NCI-H1417 (cell line): ENCODE measurements at places on chromosomes 11 and 22.
A peak's percentile ranks its signal among the peaks of the same experiment; 100 is the strongest.

GRCh38 chr11:71248656-71249055 is 3.7 kb downstream of the SHANK2 start:
- peak; percentile 26 for DNase-seq

- no peak for DNase-seq
Observed at GRCh38 chr22:50058061-50058905, at the start of gene TTLL8. TTLL8 (minus strand) TSS chr22:50058298.

- no peak for DNase-seq
Observed at GRCh38 chr11:108392353-108392752, 75.0 kb downstream of the C11orf65 start.

GRCh38 chr11:22431106-22431505 is 92.9 kb downstream of the SLC17A6 start:
- peak; percentile 96 for DNase-seq

- DNase-seq: no peak
Observed at GRCh38 chr11:101477926-101478325, 105.9 kb downstream of the TRPC6 start.

- DNase-seq: no peak
Observed at GRCh38 chr11:127126986-127127385, 126.4 kb upstream of the KIRREL3 start.

GRCh38 chr22:33271390-33272161 is 213.4 kb upstream of the SYN3 start:
- peak; percentile 2 for DNase-seq
